GM12878 (cell line): ENCODE measurements at places on chromosomes 12 and 14. TPM values are rescaled to one million over a fixed set of nuclear protein-coding genes. Genes with fewer than 3 reads are reported as not detected.
A peak's percentile ranks its signal among the peaks of the same experiment; 100 is the strongest.

GRCh38 chr12:19712041-19712440, 272.7 kb downstream of the AEBP2 start:
- H3K27ac ChIP-seq = no peak overlapping the region
- H3K36me3 ChIP-seq = no peaks in the 10 kb centered on the region

DNA sequence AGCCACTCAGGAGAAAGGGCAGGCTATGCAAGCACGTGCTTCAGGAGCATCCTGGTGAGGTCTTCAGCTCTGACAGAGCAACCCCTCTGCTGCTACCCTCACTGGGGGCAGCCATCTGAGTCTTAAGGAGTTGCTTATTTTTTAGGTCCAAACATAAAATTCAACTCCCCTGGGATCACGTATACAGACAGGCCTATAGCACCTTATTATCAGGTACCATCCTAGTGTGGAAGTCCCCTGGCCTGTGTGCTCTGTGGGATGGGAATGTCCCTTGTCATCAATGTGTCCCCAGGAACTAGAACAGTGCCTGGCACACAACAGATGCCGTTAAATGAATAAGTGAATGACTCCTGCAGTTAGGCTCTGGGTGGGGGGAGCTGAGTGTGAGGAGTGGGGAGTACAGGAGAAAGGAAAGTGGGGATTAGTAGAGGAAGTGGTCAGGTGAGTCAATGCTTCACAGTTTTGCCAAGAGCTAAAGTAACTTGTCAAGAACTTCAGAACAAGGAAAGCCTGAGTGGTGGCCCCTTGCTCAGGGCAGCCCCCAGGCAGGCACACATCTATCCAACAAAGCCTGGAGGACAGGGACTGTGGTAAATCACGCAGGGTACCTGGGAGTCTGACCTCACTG, 33.5 kb downstream of the DAD1 start:
- H3K27ac ChIP-seq = peak overlapping the region; percentile 100
- H3K27me3 ChIP-seq = no peaks in the 10 kb centered on the region
- H3K4me1 ChIP-seq = peaks cover 73% of the 10 kb centered on the region
- H3K36me3 ChIP-seq = peaks cover 19% of the 10 kb centered on the region

DNA sequence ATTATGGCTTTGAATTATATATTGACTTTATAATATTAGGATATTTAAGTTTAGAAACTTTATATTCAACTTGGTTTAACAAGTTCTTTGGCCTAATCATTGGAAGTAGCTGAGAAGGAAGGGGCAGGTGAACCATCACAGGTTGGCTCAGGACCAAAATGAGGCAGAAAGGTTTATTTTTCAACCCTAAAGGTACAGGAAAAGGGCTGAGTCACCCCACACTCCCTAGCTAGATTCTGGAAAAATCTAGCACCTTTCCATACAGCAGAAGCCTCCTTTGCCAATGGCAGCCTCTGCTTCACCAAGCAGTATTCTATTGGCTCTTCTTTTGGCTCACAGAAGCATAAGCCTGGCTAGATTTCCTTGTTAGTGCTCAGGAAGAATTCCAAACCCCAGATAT, 19.3 kb upstream of the MED6 start:
- H3K4me1 ChIP-seq = no peaks in the 10 kb centered on the region
- no peak overlapping the region for H3K27ac ChIP-seq
- H3K36me3 ChIP-seq = peaks cover 2% of the 10 kb centered on the region; the same call in 1 of the 2 replicates
- no peaks in the 10 kb centered on the region for H3K27me3 ChIP-seq

DNA sequence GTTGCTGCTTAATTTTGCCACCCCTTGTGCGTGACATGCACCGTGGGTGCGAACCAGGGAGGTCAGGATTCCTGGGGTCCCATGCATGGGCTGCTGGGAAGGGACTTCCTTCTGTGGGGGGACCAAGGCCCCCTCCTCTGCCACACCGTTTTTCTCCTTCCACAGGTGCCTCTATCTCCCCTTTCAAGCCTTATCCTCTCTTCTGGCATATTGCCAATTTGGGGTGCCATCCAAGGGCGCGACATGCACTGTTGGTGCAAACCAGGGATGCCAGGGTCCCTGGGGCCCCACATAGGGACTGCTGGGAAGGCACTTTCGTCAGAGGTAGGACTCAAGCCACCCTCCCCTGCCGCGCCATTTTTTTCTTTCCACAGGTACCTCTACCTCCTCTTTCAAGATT, 289.0 kb downstream of the ALG10 start:
- no peaks in the 10 kb centered on the region for H3K27me3 ChIP-seq
- no peaks in the 10 kb centered on the region for H3K4me1 ChIP-seq
- H3K27ac ChIP-seq = no peak overlapping the region

GRCh38 chr12:118513611-118514010, 137.3 kb downstream of the SUDS3 start:
- H3K4me3 ChIP-seq = no peak overlapping the region
- no peaks in the 10 kb centered on the region for H3K36me3 ChIP-seq
- H3K4me1 ChIP-seq = no peaks in the 10 kb centered on the region
- no peaks in the 10 kb centered on the region for H3K27me3 ChIP-seq
- DNase-seq = no peak

DNA sequence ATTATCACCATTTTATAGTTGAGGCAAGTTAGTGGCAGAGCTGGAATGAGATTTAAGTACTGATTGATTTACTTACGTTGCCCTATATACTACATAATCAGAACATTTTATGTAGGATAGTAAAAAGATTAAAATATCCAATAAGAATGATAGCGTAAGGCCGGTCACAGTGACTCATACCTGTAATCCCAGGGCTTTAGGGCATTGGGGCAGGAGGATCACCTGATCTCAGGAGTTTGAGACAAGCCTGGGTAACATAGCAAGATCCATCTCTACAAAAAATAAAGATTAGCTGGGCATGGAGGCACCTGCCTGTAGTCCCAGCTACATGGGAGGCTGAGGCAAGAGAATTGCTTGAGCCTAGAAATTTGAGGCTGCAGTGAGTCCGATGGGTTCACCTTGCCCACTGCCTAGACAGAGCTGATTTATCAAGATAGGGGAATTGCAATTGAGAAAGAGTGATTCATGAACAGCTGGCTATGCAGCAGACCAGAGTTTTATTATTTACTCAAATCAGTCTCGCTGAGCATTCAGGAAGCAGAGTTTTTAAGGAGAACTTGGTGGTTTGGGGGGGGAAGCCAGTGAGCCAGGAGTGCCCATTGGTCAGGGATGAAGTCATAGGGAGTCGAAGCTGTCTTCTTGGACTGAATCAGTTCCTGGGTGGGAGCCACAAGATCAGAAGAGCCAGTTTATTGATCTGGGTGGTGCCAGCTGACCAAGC, 24.7 kb upstream of the SGPP1 start:
- DNase-seq = no peak
- no peak overlapping the region for H3K4me3 ChIP-seq
- H3K27me3 ChIP-seq = no peaks in the 10 kb centered on the region

- H3K4me1 ChIP-seq = peaks cover 19% of the 10 kb centered on the region
- DNase-seq = peak; percentile 57
- H3K4me3 ChIP-seq = peak overlapping the region; percentile 39; the same call in 1 of the 2 replicates
- peak overlapping the region; percentile 51 for H3K27ac ChIP-seq
- no peaks in the 10 kb centered on the region for H3K36me3 ChIP-seq
Measured at GRCh38 chr14:54627540-54628363, 60.8 kb downstream of the SAMD4A start.

DNA sequence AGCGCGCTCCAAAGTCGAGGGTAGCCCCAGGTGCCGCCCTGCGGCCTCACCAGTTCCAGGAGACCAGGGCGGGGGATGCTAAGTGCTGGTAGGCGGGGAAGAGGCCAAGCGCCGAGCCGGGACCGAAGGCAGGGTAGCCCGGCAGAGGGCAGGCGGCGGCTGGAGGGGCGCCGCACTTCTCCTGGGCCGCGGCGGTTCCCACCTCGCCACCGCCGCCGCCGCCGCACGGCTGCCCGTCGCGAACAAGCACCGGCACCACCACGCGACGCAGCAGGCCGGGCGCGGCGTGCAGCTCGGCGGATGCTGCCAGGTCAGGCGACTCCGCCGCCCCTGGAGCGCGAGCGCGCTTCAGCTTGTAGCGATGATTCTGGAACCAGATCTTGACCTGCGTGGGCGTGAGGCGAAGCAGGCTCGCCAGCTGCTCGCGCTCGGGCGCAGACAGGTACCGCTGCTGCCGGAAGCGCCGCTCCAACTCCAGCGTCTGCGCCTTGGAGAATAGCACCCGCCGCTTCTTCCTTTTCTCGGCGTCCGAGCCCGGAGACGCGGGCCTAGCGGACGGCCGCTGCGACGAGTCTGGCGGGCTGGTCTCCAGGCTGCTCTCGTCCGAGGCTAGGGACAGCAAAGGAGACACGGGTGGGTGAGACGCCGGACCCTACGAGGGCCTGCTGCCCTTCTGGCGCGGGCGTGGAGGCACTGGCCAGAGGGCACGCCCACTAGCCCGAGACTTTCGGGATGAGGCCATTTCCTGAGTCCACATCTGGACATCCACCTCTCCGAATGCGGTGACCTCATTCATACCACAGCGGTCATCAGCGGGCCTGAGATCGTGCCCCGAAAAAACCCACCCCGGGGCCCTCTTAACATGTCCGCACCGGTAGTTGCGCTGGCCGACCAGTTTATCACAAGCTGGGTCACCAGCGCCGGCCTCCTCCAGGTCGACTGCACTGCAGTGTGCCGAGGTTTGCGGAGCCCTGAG, 1.3 kb downstream of the NKX2-8 start:
- no peaks in the 10 kb centered on the region for H3K36me3 ChIP-seq
- H3K27me3 ChIP-seq = no peaks in the 10 kb centered on the region; the same call in 1 of the 2 replicates
- no peak overlapping the region for H3K27ac ChIP-seq
- no peak for DNase-seq

GRCh38 chr12:52060498-52061177, 9.1 kb upstream of the ATG101 start:
- H3K4me3 ChIP-seq = no peak overlapping the region
- H3K27me3 ChIP-seq = no peaks in the 10 kb centered on the region
- no peaks in the 10 kb centered on the region for H3K4me1 ChIP-seq
- DNase-seq = no peak
- no peaks in the 10 kb centered on the region for H3K36me3 ChIP-seq
- no peak overlapping the region for H3K27ac ChIP-seq

DNA sequence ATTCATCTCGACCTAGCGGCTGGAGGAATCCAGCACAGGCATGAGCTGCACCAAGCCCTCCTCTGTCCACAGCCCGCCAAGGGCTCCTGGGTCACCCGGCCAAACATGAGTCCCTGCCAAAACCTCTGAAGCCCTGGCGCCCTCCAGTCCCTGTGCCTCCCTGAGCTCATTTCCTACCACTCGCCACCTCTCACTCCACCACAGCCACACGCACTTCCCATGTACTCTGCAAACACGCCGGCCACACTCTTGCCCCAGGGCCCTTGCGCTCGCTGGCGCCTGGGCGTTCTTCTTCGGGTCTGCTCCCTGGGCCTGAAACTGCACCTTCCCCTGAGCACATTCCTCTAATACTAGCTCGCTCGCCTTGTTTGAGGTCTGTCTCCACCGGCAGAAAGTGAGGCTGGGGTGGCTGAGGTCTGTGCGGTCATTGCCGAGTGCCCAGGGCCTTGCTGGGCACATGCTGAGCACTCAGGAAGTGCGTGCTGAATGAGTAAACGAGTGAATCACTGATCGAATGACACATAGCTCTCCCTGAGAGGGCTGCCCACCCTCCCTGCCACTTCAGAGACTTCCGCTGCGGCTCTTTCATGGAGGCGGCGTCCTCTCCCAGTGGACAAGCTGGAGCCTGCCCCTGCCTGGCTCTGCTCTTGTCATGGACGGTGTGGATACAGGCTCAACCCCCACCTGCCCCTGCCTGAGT, 33.7 kb upstream of the DLK1 start:
- no peaks in the 10 kb centered on the region for H3K4me1 ChIP-seq
- H3K27me3 ChIP-seq = no peaks in the 10 kb centered on the region
- no peak overlapping the region for H3K27ac ChIP-seq
- H3K4me3 ChIP-seq = no peak overlapping the region
- H3K36me3 ChIP-seq = no peaks in the 10 kb centered on the region

- no peak for DNase-seq
- peaks cover 19% of the 10 kb centered on the region for H3K36me3 ChIP-seq
- peak overlapping the region; percentile 99 for H3K4me3 ChIP-seq
- H3K4me1 ChIP-seq = peaks cover 25% of the 10 kb centered on the region
Measured at GRCh38 chr12:4274396-4275015, 944 bp downstream of the CCND2 start.

GRCh38 chr14:64112867-64113678, 181.1 kb downstream of the ESR2 start:
- no peak for DNase-seq
- H3K4me3 ChIP-seq = no peak overlapping the region
- H3K4me1 ChIP-seq = no peaks in the 10 kb centered on the region
- H3K36me3 ChIP-seq = peaks cover 15% of the 10 kb centered on the region; the same call in 1 of the 2 replicates
- H3K27ac ChIP-seq = no peak overlapping the region

Gene BDKRB2
- not detected in 2 replicates for polyA plus RNA-seq

Gene CLEC2D
- polyA plus RNA-seq = 27.5 and 27.7 TPM in 2 replicates

Gene CCDC175
- not detected in 2 replicates for polyA plus RNA-seq

Gene GLIPR1
- polyA plus RNA-seq = 37.6 and 41.5 TPM in 2 replicates

Gene MNAT1
- polyA plus RNA-seq = 28.6 and 28.9 TPM in 2 replicates

Gene NR4A1
- polyA plus RNA-seq = 1.5 and 2.1 TPM in 2 replicates

Gene KLHL33
- 0.07 TPM in 1 of 2 replicates, not detected in the other for polyA plus RNA-seq

Gene GRIN2B
- polyA plus RNA-seq = not detected in 2 replicates

Gene GYS2
- not detected in 2 replicates for polyA plus RNA-seq
